ENCODE measurements at places on chromosomes 11 and 22. TPM values are rescaled to one million over a fixed set of nuclear protein-coding genes. Genes with fewer than 3 reads are reported as not detected.

The MYRF gene
- total RNA-seq = 1.2 TPM

The KCTD14 gene
- total RNA-seq = 0.19 TPM

The ANKK1 gene
- not detected for total RNA-seq

The RIMBP3B gene
- 0.84 TPM for total RNA-seq

The OR52H1 gene
- total RNA-seq = not detected

The GGTLC3 gene
- total RNA-seq = not detected

The SCN4B gene
- total RNA-seq = 0.10 TPM

- H3K27me3 ChIP-seq = no peaks in the 10 kb centered on the region
- H3K27ac ChIP-seq = no peak overlapping the region
- DNase-seq = no peak
- no peaks in the 10 kb centered on the region for H3K4me1 ChIP-seq
- H3K4me3 ChIP-seq = no peak overlapping the region
- H3K36me3 ChIP-seq = no peaks in the 10 kb centered on the region
These were observed 22.3 kb downstream of the NTM start for GRCh38 chr11:131392528-131393255.

GRCh38 chr11:102553835-102554282 lies 23.3 kb upstream of the MMP7 start:
- DNase-seq = no peak
- peaks cover 10% of the 10 kb centered on the region for H3K36me3 ChIP-seq
- H3K4me3 ChIP-seq = no peak overlapping the region
- no peaks in the 10 kb centered on the region for H3K4me1 ChIP-seq

DNA sequence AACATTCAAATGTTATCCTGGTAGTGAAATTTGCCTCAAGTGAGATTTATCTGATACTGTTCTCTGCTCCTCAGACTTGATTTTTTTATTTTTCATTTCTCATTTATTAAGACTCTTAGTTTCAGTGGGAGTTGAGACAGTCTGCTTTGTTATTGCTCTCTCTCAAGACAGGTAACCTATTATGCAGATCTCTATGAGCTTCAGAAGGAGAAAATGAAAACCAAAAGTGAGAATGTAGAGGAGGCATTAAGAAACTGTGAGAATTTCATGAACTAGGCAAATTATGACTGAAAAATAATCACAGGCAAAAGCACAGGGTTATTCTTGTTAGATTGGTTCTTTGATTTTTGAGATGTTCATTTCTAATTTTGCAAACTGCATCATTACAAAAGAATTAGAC lies 290.0 kb upstream of the CHORDC1 start:
- H3K27ac ChIP-seq = no peak overlapping the region
- no peak for DNase-seq
- no peak overlapping the region for H3K4me3 ChIP-seq
- H3K27me3 ChIP-seq = no peaks in the 10 kb centered on the region

DNA sequence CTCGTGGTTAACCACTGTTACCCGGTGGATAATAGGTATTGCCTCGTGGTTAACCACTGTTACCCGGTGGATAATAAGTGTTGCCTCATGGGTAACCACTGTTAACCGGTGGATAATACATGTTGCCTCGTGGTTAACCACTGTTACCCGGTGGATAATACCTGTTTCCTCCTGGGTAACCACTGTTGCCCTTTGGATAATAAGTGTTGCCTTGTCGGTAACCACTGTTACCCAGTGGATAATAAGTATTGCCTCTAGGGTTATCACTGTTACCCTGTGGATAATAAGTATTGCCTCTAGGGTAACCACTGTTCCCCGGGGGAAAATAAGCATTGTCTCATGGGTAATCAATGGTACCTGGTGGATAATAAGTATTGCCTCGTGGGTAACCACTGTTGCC lies 15.0 kb upstream of the NXPE4 start:
- H3K27ac ChIP-seq = no peak overlapping the region
- H3K36me3 ChIP-seq = no peaks in the 10 kb centered on the region
- no peak overlapping the region for H3K4me3 ChIP-seq
- no peaks in the 10 kb centered on the region for H3K27me3 ChIP-seq
- DNase-seq = no peak
- H3K4me1 ChIP-seq = no peaks in the 10 kb centered on the region

GRCh38 chr11:7495882-7496551 lies 10.7 kb downstream of the OLFML1 start:
- no peak for DNase-seq
- H3K36me3 ChIP-seq = no peaks in the 10 kb centered on the region
- no peaks in the 10 kb centered on the region for H3K27me3 ChIP-seq
- no peak overlapping the region for H3K4me3 ChIP-seq

DNA sequence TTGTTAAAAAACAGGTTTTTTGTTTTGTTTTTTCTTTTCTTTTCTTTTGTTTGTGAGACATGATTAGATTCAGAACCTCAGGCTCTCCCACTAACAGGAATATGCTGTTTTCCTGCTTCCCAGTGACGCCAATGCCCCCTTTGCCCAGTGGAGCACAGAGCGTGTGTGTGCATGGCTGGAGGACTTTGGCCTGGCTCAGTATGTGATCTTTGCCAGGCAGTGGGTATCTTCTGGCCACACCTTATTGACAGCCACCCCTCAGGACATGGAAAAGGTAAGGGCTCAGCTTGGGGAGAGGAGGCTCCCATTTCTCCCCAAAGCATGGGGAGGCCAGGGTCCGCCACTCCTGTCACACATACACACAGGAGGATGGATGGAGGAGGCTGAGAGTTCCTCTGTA lies 25.0 kb downstream of the CYB5R2 start:
- H3K27ac ChIP-seq = no peak overlapping the region
- no peaks in the 10 kb centered on the region for H3K27me3 ChIP-seq
- peaks cover 12% of the 10 kb centered on the region for H3K36me3 ChIP-seq
- H3K4me1 ChIP-seq = no peaks in the 10 kb centered on the region

GRCh38 chr11:100445231-100445735 lies 241.8 kb upstream of the ARHGAP42 start:
- no peak overlapping the region for H3K4me3 ChIP-seq
- no peak overlapping the region for H3K27ac ChIP-seq
- no peaks in the 10 kb centered on the region for H3K4me1 ChIP-seq
- H3K27me3 ChIP-seq = no peaks in the 10 kb centered on the region
- DNase-seq = no peak

- H3K27me3 ChIP-seq = no peaks in the 10 kb centered on the region
- H3K27ac ChIP-seq = no peak overlapping the region
- H3K4me3 ChIP-seq = no peak overlapping the region
- peaks cover 3% of the 10 kb centered on the region for H3K36me3 ChIP-seq
- peaks cover 15% of the 10 kb centered on the region for H3K4me1 ChIP-seq
These were observed 42.6 kb upstream of the APOA1 start for GRCh38 chr11:116879800-116880625.

DNA sequence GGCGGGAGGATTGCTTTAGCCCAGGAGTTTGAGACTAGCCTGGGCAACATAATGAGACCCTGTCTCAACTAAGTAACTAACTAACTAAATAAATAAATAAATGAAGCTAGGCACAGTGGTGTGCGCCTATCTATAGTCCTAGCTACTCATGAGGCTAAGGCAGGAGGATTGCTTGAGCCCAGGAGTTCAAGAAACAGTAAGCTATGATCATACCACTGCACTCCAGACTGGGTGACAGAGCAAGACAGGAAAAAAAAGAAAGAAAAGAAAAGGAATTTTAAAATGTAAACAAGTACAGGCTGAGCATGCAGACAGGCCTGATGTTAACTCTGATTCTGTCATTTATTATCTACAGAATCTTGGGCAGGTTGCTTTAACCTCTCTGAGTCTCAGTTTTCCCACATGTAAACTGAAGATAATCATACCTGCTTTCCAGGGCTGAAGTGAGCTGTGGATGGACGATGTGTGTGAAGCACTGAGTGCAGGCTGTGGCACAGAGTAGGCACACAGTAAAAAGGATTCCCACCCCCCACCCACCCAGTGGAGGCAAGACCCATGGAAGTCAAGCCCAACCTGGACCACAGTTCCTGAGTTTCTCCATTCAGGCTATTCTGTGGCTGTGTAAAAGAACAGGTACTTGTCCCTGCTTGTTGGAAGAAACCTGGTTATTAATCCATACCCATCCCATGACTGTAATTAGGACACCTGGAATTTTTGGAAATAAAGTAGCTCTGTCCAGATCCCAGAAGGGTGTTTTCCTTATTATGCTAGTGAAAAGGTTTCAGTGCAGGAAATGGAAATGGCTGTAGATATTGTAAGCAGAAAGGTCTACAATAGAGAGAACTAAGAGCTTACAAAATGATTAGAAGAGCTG lies 18.7 kb upstream of the SCUBE2 start:
- no peaks in the 10 kb centered on the region for H3K4me1 ChIP-seq
- no peak for DNase-seq
- H3K27me3 ChIP-seq = peaks cover 11% of the 10 kb centered on the region
- no peak overlapping the region for H3K4me3 ChIP-seq

- no peak for DNase-seq
- H3K4me3 ChIP-seq = no peak overlapping the region
- H3K36me3 ChIP-seq = peaks cover 8% of the 10 kb centered on the region
- H3K27me3 ChIP-seq = no peaks in the 10 kb centered on the region
These were observed 33.6 kb downstream of the TMEM184B start for GRCh38 chr22:38239101-38239761.

DNA sequence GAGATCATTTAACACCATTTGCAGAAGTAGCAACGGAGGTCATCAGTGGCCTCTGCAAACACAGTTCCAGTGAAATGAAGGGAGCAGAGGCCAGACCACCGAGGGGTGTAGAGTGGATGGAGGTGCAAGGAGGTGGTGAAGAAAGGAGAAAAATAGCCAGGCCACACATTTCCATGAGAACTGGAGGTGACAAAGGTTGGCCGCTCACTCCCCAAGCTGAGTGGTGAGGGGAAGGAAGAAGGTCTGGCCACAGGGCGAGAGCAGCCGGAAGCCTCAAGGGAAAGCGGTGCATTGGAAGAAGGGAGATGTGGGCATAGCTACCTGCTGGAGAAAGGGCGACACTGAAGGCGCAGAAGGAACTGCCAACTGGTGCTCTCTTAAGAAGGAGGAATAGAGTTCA lies 20.1 kb upstream of the TMPRSS4 start:
- H3K36me3 ChIP-seq = no peaks in the 10 kb centered on the region
- no peaks in the 10 kb centered on the region for H3K27me3 ChIP-seq
- DNase-seq = no peak
- H3K4me3 ChIP-seq = no peak overlapping the region
- H3K4me1 ChIP-seq = peaks cover 28% of the 10 kb centered on the region
- H3K27ac ChIP-seq = no peak overlapping the region

- no peak for DNase-seq
- peaks cover 7% of the 10 kb centered on the region for H3K27me3 ChIP-seq
- no peak overlapping the region for H3K4me3 ChIP-seq
- no peaks in the 10 kb centered on the region for H3K4me1 ChIP-seq
These were observed 24.3 kb downstream of the AMOTL1 start for GRCh38 chr11:94792451-94792850.

GRCh38 chr11:14454861-14455632 lies 44.6 kb downstream of the COPB1 start:
- H3K27ac ChIP-seq = no peak overlapping the region
- H3K4me1 ChIP-seq = peaks cover 4% of the 10 kb centered on the region
- no peak overlapping the region for H3K4me3 ChIP-seq
- no peak for DNase-seq

- H3K27ac ChIP-seq = no peak overlapping the region
- H3K36me3 ChIP-seq = no peaks in the 10 kb centered on the region
- no peak for DNase-seq
These were observed 246.6 kb upstream of the B3GAT1 start for GRCh38 chr11:134658481-134659225.

DNA sequence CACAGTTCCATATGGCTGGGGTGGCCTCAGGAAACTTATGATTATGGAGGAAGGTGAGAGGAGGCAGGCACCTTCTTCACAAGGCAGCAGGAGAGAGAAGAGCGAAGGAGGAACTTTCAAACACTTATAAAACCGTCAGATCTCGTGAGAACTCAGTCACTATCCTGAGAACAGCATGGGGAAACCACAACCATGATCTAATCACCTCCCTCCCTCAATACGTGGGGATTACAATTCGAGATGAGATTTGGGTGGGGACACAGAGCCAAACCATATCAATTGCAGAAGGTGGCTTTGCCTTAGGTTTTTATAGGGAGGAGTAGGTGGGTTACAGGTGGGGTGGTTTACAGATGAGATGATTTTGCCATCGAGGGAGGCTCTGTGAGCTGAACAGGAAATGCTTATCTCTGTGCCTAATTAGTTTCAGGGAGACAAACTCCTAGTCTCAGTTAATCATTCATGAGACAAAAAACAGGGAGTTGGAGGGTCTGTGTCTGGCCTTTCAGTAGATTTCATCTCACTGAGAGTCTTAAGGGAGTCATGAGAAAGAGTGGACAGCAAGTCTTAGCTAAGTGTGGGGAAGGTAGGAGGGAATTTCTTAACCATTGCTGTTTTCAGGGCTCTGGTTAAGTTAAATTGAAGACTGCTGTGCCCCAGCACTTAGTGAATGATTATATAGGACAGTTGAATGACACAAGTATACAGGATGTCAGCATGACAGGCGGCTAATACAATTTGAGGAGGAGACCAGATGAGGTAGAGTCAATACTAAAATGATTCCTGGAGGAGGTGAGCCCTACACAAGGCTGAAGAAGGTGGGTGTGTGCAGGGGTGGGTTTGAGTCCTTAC lies 47.7 kb downstream of the CWC15 start:
- DNase-seq = no peak
- H3K36me3 ChIP-seq = peaks cover 15% of the 10 kb centered on the region
- no peak overlapping the region for H3K4me3 ChIP-seq
- peak overlapping the region; percentile 91 for H3K27ac ChIP-seq
- peaks cover 42% of the 10 kb centered on the region for H3K4me1 ChIP-seq

DNA sequence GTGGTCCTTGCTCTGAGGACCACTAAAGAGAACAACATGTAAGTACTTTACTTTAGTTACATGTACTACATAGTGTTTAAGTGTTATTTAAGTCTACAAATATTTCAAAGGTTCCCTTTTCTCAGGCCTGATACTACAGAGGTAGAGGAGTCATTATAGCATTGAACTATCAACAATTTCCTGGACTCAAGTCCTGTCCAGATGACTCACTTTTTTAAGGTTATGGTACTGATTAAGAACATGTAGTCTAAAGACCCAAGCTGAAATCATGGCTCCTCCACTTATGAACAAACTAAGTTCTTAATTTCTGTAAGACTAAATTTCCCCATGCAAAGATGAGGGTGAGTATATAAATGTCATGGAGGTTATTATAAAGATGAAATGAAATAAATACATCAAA lies 74.7 kb downstream of the NARS2 start:
- H3K4me3 ChIP-seq = no peak overlapping the region
- no peaks in the 10 kb centered on the region for H3K27me3 ChIP-seq
- no peak overlapping the region for H3K27ac ChIP-seq
- H3K4me1 ChIP-seq = peaks cover 24% of the 10 kb centered on the region
- DNase-seq = no peak

DNA sequence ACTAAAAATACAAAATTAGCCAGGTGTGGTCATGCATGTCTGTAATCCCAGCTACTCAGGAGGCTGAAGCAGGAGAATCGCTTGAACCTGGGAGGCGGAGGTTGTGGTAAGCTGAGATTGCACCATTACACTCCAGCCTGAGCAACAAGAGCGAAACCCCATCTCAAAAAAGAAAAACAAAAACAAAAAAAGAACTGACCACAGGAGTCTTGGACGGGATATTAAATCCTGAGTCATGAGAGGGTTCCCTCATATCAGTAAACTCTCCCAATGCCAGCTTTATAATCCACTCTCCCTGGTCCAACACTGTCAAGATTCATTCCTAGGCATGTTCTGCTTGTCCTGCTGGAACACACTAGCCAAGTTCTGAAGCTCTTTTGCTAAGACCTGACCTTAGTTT lies 61.5 kb upstream of the EP300 start:
- H3K27me3 ChIP-seq = peaks cover 4% of the 10 kb centered on the region
- H3K4me1 ChIP-seq = no peaks in the 10 kb centered on the region
- H3K27ac ChIP-seq = no peak overlapping the region

- no peak for DNase-seq
- no peaks in the 10 kb centered on the region for H3K36me3 ChIP-seq
- H3K27ac ChIP-seq = no peak overlapping the region
These were observed 1109.5 kb downstream of the BRD1 start for GRCh38 chr22:48717883-48718817.

GRCh38 chr11:73810637-73811036 lies 23.0 kb downstream of the MRPL48 start:
- no peaks in the 10 kb centered on the region for H3K27me3 ChIP-seq
- peaks cover 18% of the 10 kb centered on the region for H3K36me3 ChIP-seq
- DNase-seq = no peak
- no peak overlapping the region for H3K4me3 ChIP-seq

All from activated CD4-positive, alpha-beta T cell treated with anti-CD3 and anti-CD28 coated beads, Interleukin-2, amount 10 ng/mL, durations not matched to agents 7 days and 5 days (primary cell).